ENCODE measurements at places on chromosomes 4 and X.
A peak's percentile ranks its signal among the peaks of the same experiment; 100 is the strongest.

DNA sequence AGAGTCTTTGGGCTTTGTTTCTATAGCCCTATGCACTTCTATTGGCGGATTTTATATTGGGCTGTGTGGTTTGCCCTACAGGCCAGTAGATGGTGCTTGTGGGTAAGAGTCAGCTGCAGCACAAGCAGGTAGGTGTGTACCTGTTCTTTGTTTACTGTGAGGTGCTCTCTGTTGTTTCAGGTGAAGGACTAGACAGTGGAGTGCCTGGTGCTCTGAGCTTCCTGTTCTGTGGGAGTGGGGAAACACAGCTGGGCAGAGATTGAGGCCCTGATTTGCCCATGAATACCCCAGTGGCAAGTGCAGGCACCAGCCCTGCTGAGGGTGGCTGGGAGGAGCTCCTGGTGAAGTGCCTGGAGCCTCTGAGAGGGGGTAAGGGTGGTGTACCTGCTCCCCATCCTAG, 26.3 kb upstream of the UCP1 start:
- DNase-seq: no peak

GRCh38 chr4:189445613-189446012, 495.1 kb upstream of the FRG1 start:
- no peak for DNase-seq

GRCh38 chrX:15376956-15377355, 7.3 kb downstream of the VEGFD start:
- DNase-seq: no peak

DNA sequence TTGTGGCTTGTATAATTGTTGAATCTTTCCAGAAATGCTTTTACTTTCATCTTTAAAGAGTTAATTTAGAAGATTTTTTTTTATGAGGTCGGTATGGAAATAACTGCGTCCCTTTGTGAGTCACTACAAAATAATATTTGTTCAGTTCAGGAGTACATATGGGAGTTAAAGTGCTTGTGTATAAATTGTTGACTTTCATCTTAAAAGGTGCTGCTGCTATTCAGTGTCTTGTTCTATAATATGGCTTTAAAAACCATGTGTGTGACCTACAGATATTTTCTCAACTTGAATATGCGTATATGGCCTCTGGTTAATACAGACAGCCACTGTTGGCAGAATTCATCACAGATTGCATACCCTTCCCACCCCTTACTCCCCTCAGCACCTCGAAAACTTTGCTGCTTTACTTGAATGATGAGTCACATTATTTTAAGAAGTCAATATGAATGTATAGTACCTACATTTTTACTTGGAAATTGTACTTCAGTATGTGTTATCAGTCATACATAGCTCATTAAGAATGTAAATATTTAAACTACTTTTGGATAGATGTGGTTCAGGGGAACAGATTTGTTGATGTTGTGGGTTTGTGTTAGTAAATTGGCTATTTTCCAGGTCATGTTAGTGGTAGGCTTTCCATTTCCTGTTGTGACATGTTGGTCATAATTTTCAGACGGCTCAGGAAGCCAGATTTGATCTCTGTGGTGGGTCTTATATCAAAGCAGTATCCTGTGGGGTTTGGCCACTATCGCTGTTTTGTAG, 1.5 kb downstream of the CLCN3 start:
- no peak for DNase-seq

DNA sequence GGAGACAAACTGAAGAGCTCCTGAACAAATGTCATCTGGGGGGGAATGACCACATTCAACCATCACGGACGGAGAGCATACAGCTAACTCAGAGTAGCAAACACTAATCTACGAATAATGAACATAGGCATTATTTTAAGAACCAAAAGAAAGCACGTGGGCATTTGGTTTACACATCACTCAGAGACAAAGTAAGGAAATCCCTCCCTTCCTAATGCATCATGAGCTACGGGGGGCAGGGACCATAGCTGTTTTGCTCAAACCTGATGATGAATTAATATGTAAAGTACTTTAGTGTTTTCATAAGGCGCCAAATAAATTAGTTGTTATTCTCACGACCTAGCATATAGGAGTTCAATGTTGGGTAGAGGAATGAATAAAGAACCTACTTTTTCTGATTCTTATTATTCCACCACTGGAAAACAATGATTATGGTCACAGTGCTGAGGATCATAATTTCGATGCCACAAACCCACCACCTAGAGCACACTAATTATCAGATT, 11.7 kb upstream of the TMEM156 start:
- DNase-seq: no peak

DNA sequence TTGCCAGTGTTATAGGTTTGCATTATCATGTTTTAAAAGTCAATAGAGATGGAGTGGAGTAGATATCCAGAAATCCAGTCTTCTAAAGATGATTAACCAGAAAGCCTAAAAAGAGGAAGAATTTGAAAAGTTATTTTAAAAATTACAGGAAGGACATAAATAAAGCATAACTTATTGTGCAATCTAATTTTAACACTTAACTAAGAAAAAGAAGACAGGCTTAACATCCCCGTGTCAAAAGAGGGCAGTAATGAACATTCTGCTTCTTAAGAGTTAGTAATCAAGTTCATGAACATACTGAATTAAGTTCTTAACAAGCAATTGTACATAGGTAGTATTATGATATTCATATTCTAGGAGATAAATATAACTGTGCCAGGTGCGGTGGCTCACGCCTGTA, 39.3 kb downstream of the ELF2 start:
- DNase-seq: no peak

GRCh38 chr4:36218121-36218520, 26.2 kb downstream of the ARAP2 start:
- DNase-seq: no peak

GRCh38 chrX:149830192-149830873, 48.6 kb downstream of the MAGEA9 start:
- DNase-seq: no peak

DNA sequence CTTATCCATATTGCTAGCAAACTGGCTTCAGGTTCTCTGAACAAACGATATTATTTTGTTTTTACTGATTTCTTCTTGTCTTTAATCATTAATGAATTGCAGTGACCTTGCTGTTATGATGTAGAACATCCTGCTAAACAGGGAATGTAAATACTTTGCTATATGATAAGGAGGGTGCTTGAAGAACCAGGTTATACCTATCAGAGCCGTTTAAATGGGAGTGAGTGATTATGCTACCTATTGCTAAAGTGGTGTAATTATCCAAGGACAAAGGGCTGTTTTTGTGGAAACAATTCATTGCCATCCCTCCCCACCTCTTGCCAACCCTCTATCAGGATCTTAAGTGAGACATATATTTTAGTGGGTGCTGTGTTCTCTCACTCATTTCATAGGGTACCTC, 788.9 kb downstream of the RPA4 start:
- no peak for DNase-seq

- peak; percentile 39 for DNase-seq
Observed at GRCh38 chr4:185597532-185598188, 62.4 kb upstream of the PDLIM3 start.

DNA sequence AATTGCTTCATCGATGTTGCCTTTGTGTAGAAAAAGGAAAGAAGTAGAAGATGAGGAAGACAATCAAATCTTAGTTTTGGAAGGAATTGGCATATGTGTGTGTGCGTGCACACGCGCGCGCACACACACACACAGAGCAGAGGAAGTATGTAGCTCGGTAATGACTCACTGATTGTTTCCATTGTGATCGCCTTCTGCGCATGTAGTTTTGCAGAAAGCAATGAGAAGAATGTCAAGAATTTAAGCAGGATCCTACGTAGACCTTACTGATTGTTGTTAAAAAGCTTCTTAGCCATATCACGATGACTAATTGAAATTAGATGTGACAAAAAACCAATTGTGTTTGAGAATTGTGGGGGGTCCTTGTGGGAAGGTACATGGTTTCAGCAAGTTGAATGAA, 12.8 kb upstream of the LIMCH1 start:
- DNase-seq: no peak

- DNase-seq: no peak
Observed at GRCh38 chrX:42087960-42088359, 164.6 kb upstream of the CASK start.

DNA sequence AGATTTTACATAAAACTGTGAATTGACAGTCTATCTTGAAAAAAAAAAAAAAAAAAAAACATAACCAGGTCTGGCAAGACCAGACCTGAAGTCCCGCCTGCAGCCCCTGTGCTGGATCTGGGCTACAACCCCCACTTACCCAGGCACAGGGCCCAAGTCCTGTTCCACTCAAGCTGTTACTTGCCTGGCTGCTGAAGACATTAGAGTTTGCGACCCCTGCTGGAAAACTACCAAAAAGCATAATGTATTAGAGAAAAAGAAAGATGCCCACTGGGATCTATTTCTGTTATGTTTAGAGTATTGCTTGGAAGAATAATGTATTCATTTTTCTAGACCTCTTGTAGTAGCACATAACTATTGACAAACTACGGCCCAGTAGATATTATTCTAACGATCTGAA, 4.7 kb downstream of the HS3ST1 start:
- DNase-seq: no peak

- no peak for DNase-seq
Observed at GRCh38 chr4:140756319-140757231, at the start of gene TBC1D9. Gene TBC1D9 (minus strand): TSS chr4:140756385. CDS start chr4:140756045, 340 bp downstream.

- DNase-seq: no peak
Observed at GRCh38 chrX:67563469-67564448, 19.9 kb downstream of the AR start.

- no peak for DNase-seq
Observed at GRCh38 chrX:4674028-4674782, 960.8 kb upstream of the PRKX start.

- DNase-seq: no peak
Observed at GRCh38 chrX:16870862-16871815, 977 bp upstream of the RBBP7 start.

DNA sequence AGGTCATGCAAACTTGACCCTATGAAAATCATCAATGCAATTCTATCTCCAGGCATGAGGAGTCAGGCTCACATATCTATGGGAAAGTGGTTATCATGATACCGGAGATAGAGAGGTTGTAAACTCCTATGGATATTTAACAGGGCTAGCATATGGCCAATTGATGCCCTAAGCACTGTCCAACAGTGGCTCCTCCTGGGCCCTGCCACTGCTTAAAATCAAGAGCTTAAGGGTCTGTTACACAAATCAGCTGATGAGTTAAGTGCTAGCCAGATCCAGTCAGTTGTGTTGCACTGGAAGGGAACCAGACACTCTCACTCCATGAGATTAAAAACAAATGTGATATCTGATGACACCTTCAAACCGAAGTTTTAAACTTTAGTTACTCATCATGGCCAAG, 337.6 kb downstream of the STIM2 start:
- no peak for DNase-seq

- no peak for DNase-seq
Observed at GRCh38 chr4:158940271-158940670, 162.6 kb upstream of the RAPGEF2 start.

- no peak for DNase-seq
Observed at GRCh38 chrX:42776195-42776594, 1.8 kb downstream of the PPP1R2C start.

- no peak for DNase-seq
Observed at GRCh38 chrX:101410461-101410860, 2.4 kb downstream of the HNRNPH2 start.

DNA sequence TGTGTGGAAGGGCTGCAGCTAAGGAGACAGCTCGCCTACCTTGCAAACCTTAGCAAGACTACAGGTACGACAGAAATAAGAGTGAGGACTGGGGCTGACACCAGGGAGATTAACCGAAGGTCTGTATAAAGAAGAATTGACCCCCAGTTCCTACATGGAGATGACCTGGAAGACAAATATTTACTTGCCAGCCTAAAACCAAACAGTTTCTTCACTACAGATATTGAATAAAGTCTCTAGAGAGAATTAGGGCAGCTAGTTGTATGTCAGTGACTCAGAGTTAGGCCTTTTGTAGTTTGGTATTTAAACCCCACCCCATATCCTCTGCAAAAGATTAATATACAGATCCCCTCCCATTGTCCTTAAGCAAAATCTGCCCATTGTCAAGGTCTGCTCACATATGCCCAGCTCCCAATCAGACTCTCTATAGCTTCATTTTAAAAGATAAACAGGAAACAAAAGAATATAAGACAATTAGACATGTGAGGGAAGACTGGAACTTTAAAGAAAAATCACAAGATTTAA, 28.1 kb upstream of the FRMPD3 start:
- DNase-seq: no peak

- DNase-seq: no peak
Observed at GRCh38 chr4:3508542-3508941, 23.7 kb downstream of the LRPAP1 start.

DNA sequence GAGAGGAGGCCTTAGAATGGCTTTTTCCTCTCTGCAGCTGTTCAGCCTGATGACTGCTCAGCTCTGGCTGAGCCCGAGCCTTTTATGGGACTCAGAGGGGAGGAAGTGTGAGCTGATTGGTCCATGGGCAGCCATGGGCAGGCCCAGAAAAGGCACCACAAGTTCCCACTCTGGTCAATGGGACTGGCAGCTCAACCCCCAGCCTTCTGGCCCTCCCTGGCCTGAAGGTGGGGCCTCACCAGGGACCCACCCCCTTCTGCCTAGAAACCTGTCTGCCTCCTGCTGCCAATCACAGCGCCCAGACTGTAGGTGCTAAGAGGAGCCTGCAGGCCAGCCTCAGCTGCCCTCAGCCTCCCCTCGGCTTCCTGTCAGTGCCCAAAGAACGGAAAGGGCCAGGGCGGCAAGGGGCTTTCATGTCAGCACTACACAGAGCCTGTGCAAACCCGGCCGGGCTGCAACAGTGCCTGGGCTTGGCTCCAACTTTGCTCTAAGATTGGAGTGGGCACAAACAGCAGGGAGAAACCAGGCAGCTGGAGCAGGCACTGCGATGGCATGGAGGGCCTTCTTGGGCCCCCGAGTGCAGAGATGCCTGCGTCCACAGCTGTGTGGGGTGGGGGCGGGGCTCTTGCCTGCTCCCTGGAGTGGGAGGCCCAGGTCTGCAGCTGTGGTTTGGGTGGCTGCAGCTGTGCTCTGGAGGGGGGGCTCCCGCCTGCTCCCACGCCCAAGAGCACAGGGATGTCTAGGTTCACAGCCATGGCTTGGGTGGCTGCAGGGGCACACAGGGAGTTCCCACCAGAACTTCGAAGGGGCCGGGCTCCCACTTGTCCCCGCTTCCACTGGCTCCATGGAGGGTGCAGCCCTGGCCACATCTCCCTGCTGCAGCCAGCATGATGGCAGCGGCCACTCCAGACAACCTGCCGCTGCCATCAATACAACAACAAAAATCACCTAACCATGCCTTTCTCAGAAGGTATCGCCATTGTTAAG, 92.6 kb downstream of the NXF2 start:
- no peak for DNase-seq

GRCh38 chr4:121679267-121679666, 17.5 kb downstream of the ANXA5 start:
- no peak for DNase-seq

- DNase-seq: no peak
Observed at GRCh38 chr4:186881521-186882220, 158.0 kb upstream of the FAT1 start.

- DNase-seq: no peak
Observed at GRCh38 chrX:106730401-106730800, 3.9 kb downstream of the RNF128 start.

- no peak for DNase-seq
Observed at GRCh38 chr4:147725673-147726072, 6.2 kb upstream of the ARHGAP10 start.

All from stimulated activated CD4-positive, alpha-beta T cell treated with anti-CD3 and anti-CD28 coated beads, TNF-alpha, amount 100 ng/mL, for 4 hours (primary cell).